Glutamatergic neuron (in vitro differentiated cells): ENCODE measurements at places on chromosomes 16 and 17. TPM values are rescaled to one million over a fixed set of nuclear protein-coding genes. Genes with fewer than 3 reads are reported as not detected.
A peak's percentile ranks its signal among the peaks of the same experiment; 100 is the strongest.

Gene CCL14
- not detected for total RNA-seq

DNA sequence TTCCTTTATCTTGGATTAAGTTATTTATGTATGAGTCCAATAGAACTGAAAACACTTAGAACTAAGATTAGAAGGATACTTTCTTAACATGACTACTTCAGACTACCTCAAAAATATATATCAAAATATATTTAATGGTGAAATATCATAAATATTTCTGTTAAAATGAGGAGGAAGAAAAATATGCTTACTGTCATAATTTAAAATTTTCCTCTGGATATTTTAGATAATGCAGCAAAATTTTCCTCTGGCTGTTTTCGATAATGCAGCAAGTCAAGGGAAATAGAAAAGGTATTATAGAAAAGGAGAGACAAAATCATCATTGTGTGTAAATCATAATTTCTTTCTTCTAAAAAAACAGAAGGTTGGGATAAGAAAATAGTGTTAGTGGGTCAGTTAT is 263.3 kb downstream of the HS3ST3A1 start:
- no peaks in the 10 kb centered on the region for H3K27me3 ChIP-seq
- peaks cover 8% of the 10 kb centered on the region for H3K4me1 ChIP-seq
- no peaks in the 10 kb centered on the region for H3K36me3 ChIP-seq
- no peak for DNase-seq

GRCh38 chr17:76869496-76870376 is 1.5 kb downstream of the MGAT5B start:
- H3K27me3 ChIP-seq: peaks cover 9% of the 10 kb centered on the region
- no peak overlapping the region for H3K4me3 ChIP-seq
- DNase-seq: peak; percentile 49
- H3K27ac ChIP-seq: no peak overlapping the region

Gene CES3
- total RNA-seq: 4.1 TPM

Gene MILR1
- not detected for total RNA-seq
